ENCODE measurements at places on chromosomes 7 and 10.

GRCh38 chr10:88154596-88155250 lies 291.3 kb downstream of the PTEN start:
- DNase-seq: no peak

DNA sequence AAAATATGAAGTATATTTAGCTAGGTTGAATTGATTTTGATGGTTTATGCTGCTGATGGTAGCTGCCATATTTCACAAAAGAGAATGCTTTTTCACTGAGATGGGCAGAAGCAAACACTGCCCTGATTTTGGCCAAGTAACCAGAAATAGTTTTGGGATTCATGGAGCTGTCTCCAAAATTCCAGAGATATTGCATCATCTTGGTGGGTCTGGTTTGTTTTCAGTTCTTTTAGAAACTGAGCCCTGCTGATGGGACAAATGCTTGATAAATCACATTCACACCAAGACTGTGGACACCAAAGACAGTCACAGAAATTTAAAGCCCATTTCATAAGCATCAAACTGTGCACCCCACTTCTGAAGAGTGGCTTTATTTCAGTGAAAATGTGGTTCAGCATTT lies 140.5 kb downstream of the BICC1 start:
- no peak for DNase-seq

- DNase-seq: no peak
These were observed 1.0 kb downstream of the SMNDC1 start for GRCh38 chr10:110303681-110304080.

- DNase-seq: peak; percentile 70
These were observed 984 bp upstream of the IKZF1 start for GRCh38 chr7:50303335-50304128.

GRCh38 chr7:44305564-44306507 lies 19.6 kb downstream of the CAMK2B start:
- DNase-seq: no peak

DNA sequence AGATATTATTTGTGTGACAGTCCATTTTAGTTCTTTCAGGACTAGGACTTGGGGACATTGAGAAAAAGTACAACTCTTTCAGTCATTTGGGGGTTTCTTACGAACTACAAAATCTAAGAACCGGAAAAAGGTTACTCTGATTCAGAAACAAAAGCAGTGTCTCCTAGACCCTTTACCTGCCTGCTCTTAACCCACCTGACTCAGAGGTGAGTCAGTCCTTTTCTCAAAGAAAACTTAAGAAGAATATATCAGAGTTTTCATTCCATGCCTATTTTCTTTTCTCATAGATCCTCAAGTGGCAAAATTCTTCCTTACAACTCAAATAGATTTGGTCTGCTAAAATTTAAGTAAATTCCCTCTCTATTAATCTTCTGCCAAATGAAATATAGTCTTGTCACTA lies 114.9 kb upstream of the PTN start:
- DNase-seq: no peak

DNA sequence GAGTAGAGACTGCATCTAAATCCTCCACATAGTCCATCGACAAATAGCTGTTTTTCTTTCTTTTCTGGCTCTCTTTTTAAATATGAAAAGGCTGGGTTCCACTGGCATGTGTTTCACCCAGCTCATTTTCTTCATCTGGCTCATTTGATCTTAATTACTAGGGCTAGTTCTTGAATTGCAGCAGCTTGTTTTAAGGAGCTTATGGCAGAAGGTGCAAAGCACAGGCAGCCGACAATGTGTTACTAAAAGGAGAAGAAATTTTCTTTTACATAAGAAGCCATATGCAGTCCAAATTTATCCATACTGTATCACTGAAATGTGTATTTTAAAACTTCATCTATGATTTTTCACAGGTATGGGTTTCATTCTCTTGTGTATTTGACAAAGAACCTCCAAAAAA lies 205.6 kb upstream of the PTER start:
- no peak for DNase-seq

GRCh38 chr10:48236199-48236621 lies 38.3 kb downstream of the FRMPD2 start:
- DNase-seq: no peak

DNA sequence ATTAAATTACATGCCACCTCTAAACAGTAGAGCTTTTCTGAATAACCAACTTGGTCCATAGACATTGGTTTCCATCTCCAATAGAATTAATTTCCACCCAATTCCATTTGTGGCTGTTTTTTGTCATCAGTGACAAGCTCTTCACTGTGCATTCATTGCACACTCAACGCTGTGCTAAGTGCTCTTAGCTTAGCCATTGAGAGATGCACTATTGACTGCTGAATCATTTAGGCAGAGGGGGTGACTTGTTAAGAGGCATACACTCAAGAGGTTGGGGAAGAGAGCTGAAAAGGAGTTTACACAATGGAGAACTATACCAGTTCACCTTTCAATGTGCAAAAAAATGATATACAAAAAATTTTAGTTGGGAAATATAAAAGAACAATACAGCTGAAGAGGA lies 31.9 kb upstream of the CBLL1 start:
- DNase-seq: no peak

- peak; percentile 44 for DNase-seq
These were observed 369.7 kb upstream of the NPVF start for GRCh38 chr7:25597946-25598345.

DNA sequence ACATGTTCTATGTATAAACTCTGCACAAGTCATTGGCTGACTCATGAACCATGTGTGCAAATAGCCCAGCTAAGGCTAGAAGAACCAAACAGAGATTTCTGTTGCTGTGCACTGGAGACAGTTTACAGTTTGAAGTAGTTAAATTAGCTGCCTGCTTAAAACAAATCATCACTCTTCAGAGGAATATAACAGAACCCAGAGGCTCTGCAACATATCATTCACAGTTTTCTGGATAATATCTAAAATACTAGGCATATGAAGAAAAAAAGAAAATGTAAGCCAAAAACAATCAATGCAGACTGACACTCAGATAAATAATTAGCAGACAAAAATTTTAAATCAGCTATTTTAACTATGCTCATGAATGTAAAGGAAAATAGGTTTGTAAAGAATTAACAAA lies 23.6 kb upstream of the FAM204A start:
- no peak for DNase-seq

DNA sequence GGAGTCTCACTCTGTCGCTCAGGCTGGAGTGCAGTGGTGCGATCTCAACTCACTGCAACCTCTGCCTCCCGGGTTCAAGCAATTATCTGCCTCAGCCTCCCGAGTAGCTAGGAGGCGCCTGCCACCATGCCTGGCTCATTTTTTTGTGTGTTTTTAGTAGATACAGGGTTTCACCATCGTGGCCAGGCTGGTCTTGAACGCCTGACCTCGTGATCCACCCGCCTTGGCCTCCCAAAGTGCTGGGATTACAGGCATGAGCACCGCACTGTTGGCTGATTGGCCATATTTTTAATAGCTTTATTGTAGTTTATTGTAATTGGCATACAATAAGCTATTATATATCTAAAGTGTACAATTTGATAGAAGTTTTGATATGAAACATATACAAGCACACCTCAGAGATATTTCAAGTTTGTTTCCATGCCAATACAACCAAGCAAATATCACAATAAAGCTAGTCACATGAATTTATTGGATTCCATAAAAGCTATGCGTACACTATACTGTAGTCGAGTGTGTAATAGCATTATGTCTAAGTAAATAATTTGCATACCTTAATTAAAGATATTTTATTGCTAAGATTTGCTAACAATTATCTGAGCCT lies 5.6 kb downstream of the PLEKHS1 start:
- DNase-seq: no peak

GRCh38 chr10:128007971-128008370 lies 101.1 kb downstream of the PTPRE start:
- DNase-seq: no peak

- DNase-seq: no peak
These were observed 331.1 kb downstream of the CALN1 start for GRCh38 chr7:72080865-72081510.

GRCh38 chr10:69317626-69318105 lies 39.4 kb downstream of the HK1 start:
- DNase-seq: no peak

DNA sequence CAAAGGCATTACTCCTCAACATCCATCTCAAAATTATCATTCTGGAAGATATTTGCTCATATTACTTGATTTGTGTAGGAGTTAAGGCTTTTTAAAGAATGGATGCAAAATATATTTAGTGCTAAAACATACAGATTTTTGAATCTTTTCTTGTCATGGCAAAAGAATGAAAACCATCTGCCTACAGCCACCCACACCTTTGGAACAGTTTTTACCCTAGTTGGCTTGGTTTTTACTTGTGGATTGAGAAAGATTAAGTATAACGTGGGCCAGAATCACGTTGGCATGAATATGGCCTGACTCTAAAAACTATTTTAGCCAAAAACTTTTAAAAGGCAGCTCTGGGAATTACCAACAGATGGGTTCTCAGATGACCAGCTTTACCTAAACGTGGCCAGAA lies 128.2 kb downstream of the SPAG6 start:
- DNase-seq: no peak

DNA sequence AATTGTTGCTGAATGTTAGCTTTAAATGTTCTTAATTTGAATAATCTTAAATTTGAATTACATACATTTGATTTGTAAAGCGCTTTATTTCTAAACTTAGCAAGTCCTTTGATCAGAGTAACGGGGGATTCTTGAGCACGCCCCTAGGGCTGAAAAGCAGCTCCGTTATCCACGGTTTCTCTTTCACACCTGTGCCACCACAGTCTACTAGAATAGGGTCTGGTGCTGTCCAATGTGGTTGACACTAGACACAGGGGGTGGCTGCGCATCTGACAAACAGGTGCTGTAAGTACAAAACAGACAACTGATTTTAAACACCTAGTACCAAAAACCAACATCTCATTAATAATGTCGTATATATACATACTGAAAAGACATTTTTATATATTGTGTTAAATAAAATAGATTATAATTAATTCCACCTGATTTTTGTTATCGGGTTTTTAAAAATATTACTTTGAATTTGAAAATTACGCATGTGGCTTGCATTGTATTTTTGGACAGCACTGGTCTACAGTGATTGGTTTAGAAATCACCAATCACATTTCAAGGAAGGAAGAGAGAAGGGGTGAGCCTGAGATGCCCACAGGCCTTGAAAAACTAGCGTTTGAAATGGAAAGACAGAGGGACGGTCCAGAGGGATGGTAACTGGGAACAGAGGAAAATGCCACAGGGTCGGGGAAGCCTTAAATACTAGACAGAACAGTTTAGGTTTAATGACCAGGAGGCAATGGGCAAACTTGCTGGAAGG lies 7.3 kb downstream of the SEPHS1 start:
- DNase-seq: peak; percentile 76

DNA sequence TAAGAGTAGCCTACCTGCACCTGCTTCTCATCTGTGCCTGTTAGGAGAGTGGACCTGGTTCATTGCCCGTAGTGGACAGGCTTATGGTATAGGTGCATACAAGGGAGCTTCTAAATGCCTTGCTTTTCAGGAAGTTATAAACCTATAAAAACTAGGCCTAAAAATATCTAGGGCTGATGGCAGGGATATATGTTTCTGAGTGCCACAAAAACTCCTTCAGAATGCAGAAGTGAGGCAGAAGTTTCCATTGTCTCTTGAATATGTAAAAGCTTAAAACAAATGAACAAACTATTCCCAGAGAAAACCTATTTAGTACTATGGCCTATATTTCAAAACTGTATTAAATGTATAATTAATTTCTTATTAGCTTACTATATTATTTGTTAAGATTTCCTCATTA lies 91.8 kb downstream of the RNLS start:
- no peak for DNase-seq

- peak; percentile 33 for DNase-seq
These were observed 26.7 kb downstream of the PIK3CG start for GRCh38 chr7:106891548-106892410.

DNA sequence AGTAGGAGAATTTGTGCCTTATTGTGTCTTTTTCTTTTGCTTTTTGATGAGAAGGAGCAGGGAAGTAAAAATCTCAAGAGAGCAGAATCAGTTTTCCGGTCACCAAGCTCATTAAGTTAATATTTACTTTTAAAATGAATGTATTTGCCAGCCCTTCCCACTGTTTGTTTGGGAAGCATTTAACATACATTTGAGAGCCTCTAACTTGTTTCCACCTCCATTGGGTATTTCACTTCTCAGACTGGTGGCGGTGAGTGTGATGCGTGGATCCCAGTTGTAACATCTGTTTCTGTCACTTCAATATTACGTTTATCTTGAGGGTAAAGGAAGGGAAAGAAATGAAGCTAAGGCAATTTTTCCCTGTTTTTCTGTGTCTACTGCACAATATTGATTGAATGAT lies 22.8 kb downstream of the CDK14 start:
- no peak for DNase-seq

- no peak for DNase-seq
These were observed 2.9 kb upstream of the GPR37 start for GRCh38 chr7:124768525-124768924.

DNA sequence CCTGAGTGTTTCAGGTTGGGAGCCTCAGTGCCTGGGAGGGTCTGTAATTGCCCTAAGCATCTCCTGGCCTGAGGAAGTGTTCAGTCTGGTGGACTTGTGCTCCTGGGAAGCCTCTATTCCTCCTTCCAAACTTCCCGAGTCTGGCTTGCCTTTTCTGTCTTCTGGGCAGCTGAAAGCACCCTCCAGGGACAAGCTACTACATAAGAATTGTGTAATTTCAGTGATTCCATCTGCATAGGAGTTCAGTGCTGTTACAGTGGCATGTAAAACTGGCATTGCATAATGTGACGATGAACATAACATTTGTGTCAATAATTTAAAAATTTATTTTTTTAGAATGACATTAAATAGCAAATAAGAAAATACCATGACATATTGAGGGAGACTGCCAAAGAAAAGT lies 109.3 kb downstream of the AOAH start:
- no peak for DNase-seq

GRCh38 chr10:30765022-30765615 lies 135.6 kb upstream of the LYZL2 start:
- no peak for DNase-seq

DNA sequence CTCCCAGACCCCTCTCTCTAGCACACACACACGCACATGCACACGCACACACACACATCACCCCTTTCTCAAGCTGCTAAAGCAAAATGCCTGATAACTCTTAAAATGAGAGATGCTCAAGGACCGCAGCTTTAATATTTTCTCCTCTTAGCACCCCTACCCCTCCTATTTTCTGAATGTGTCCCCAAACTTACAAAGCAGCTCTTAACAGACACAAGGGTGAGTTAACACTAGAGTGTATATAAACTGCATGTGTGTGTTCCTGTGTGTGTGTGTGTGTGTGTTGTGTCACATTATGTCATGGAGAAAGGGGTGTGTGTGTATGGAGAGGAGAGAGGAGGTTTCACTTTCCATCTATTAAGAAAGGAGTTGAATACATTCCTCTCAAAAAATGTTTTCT lies 1.3 kb downstream of the PTN start:
- DNase-seq: no peak

DNA sequence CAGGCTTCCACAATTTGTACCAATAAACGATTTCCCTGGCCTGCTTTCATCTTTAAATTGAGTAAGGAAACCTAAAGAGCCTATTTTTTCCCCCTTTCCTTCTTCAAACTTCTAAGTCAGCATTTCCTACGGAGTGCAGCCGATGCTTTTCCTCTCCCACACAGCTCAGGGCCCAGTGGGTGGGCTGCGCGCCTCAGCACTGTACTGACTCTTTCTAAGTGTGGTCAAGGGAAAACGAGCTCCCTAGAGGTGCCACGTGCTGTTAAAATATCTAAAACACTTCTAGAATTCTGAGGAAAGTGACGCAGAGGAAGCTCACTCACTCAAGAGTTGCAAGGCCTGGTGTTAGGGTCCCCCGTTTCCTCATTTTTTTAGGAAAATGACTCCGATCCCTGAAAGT lies 29.0 kb downstream of the STEAP1B start:
- DNase-seq: no peak

GRCh38 chr7:82617156-82617555 lies 173.6 kb upstream of the CACNA2D1 start:
- DNase-seq: no peak
